Natural killer cell (primary cell): ENCODE measurements at places on chromosomes 6 and 20. TPM values are rescaled to one million over a fixed set of nuclear protein-coding genes. Genes with fewer than 3 reads are reported as not detected.

The RAB44 gene
- 12.9 TPM for total RNA-seq

The ADGB gene
- total RNA-seq = not detected

The RAET1L gene
- total RNA-seq = not detected

The SLC17A1 gene
- total RNA-seq = 0.71 TPM

DNA sequence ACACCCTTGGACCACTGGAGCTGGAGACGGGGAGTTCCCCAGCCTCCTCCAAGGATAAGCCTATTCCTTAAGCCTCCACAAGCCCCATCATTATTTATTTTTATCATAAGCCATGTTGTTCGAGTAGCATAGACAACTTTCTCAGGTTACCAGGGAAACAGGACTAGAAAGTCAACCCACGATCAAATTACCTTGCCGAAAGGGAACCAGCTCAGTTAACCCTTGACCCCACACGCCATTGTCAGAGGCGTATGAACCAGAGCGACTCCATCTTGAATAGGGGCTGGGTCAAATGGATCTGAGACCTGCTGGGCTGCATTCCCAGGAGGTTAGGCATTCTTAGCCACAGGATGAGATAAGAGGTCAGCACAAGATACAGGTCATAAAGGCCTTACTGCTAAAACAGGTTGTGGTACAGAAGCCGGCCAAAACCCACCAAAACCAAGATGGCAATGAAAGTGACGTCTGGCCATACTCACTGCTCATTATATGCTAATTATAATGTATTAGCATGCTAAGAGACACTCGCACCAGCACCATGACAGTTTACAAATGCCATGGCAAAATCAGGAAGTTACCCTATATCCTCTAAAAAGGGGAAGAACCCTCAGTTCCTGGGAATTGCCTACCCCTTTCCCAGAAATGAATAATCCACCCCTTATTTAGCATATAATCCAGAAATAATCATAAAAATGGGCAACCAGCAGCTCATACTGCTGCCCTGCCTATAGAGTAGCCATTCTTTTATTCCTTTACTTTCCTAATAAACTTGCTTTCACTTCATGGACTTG, 22.4 kb downstream of the SYNJ2 start:
- H3K27me3 ChIP-seq = no peaks in the 10 kb centered on the region
- H3K27ac ChIP-seq = no peak overlapping the region
- no peak for DNase-seq
- no peak overlapping the region for H3K4me3 ChIP-seq

DNA sequence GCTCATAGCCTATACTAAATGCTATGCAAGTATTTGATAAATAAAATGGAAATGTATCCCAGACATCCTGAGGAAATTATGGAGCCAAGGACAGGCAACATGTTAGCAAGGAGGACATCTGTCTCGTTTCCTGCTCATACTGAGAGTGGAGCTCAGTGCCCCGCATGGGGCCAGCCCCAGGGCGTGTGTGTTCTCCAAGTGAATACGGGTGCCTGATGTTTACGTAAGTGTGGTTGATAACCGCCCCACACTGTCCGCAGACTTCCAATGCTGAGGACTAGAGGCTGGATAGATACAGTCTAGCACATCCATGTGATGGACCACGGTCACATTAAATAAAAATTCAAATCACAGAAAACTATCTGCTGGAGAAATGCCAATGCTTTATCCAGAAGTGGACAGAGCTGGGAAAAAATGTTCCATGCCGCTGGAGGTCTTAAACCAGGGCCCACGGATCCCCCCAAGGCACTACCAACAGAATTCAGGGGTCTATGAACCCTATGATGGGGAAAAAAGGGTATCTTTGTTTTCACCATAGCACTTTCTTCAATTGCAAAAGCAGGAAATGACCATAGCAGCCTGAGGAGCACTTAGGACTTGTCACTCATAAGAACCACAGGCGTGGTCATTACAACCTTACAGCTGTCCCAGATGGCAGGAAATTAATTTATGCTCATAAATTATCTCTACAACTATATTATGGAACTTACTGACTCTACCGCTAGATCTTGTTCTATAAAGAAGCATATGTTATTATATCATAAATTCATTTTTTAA, 24.9 kb downstream of the TGM2 start:
- H3K4me3 ChIP-seq = no peak overlapping the region
- no peak overlapping the region for H3K27ac ChIP-seq
- H3K36me3 ChIP-seq = no peaks in the 10 kb centered on the region
- H3K27me3 ChIP-seq = no peaks in the 10 kb centered on the region
- H3K4me1 ChIP-seq = peaks cover 15% of the 10 kb centered on the region
- DNase-seq = no peak

- H3K27me3 ChIP-seq = no peaks in the 10 kb centered on the region
- no peaks in the 10 kb centered on the region for H3K36me3 ChIP-seq
- H3K4me1 ChIP-seq = no peaks in the 10 kb centered on the region
- H3K4me3 ChIP-seq = no peak overlapping the region
- no peak overlapping the region for H3K27ac ChIP-seq
- DNase-seq = no peak
Measured at GRCh38 chr6:154112181-154112809, 73.3 kb downstream of the OPRM1 start.

DNA sequence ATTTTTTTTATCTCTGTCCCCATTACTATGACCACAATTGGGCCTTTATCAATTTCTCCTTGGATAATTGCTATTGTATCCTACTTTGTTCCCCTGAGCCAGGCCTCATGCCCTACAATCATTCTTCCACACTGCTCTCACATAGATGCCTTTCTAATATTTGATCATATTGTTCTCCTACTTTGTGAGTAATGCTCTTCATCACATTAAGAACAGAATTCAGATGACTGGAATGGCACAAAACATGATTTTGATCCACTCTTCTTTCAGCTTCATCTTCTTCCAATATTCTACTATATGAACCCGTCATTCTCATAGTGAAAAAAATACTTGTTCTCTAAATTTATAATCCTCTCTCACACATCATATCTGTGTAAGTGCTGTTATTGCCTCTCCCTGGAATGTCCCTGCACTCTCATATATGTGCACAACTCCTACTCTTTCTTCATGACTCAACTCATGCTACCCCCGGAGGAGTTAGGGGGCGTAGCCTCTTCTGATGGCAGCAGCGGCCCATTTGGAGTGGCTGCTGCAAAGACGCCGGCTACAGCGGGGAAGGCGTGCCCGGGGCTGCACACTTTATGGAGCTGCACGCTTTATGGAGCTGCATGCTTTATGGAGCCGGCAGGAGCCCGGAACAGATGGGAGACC, 25.3 kb upstream of the HACE1 start:
- no peak for DNase-seq
- no peak overlapping the region for H3K27ac ChIP-seq

DNA sequence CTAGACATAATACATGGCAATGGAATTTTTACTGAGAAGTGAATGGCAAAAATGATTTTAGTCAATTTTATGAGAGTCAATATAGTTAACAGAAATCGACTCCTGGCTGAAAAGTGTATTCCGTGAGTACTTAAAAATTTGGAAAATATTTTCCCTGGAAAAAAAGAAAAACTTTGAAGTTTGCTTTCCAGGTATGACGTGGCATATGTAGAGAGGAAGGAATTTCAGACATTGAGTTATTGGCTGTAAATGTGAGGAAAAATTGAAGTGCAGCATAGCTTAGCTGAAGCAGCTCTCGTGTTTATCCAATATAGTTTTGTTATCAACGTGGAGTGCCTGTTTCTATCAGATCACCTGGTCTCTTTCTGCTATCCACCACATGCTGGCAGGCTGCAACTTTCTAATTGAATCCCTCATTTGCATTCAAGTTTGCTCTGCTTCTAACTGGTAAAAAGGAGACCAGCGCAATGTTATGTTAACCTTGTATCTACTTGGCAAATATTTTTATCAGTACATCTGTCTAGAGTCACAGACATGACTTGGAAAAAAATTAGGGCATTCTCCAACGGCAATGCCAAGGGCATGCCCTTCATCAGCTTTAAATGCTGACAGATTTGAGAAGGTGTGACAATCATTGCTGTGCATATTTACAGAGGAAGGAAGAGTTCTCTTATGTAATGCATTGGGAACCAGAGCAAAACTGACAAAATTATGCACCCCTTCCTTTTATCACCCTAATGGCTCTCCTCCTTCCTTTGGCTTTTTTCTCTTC, 1102.8 kb upstream of the FLRT3 start:
- no peaks in the 10 kb centered on the region for H3K4me1 ChIP-seq
- H3K27me3 ChIP-seq = no peaks in the 10 kb centered on the region

DNA sequence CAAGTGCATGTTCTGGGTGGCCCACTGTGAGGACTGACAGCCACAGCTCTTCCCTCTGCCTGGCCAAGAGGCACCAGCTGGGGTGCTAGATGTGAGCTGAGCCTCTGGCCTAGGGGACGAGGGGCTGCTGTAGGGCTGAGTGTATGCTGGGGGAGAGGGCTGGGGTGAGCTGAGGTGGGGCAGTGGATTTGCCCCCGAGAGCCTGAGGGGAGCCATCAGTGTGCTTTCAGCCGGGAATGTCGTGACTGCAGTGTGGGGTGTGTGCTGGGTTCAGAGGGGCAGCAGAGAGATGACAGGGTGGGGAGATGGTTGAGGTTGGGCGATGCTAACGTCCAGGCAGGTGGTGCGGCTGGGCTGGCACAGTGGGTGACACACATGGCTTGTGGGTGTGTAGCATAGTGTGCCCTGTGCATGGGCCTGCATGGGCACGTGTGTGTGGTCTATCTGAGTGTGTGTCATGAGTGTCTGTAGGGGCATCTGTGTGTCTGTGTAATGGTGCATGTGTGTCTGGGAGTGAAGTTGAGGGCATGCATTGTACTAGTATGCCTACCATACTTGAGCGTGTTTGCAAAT, 46.0 kb upstream of the BLCAP start:
- H3K4me1 ChIP-seq = no peaks in the 10 kb centered on the region
- no peaks in the 10 kb centered on the region for H3K27me3 ChIP-seq
- no peaks in the 10 kb centered on the region for H3K36me3 ChIP-seq
- no peak overlapping the region for H3K4me3 ChIP-seq
- DNase-seq = no peak

DNA sequence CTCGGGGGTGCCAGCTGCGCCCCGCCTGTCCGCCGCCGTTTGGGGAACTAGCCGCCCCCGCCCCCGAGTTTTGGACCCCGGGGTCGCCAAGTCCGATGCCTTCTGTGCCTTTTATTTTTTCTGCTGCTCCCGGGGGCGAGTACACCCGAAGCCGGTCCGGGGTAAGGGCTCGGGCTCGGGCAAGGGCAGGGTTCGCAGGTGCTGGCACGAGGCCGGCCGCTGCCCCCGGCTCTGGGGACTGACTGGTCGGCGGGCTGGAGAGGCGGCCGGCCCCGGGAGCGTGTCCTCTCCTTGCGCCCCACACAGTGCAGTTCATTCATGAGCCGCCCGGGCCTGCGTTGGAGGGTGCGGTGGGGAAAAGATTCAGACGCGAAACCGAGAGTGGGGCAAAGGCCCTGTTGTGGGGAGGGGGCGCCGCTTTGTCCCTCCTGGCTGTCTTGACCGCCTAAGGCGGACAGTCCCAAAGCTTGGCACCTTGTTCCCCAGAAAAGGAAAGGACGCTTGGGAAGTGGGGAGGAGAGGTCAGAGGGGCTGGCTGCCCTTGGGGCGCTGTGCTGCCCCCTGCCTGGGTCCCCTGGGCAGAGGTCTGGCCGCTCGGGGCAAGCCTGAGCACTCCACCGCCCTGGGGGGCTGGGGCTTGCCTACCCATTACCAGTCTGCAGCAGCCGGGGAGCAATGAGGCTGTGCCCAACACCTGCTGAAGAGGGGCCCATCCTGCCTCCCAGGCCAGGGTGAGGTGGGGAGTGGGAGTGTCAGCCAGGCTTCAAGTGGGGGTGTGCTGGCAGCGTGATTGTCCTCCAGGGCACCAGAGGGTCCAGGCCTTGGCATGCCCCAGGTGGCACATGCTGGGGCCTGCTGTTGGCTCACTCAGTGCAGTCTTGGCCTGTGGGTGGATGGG, 915 bp downstream of the TMEM63B start:
- DNase-seq = peak; percentile 24
- H3K4me3 ChIP-seq = peak overlapping the region; percentile 89
- peaks cover 39% of the 10 kb centered on the region for H3K4me1 ChIP-seq
- no peaks in the 10 kb centered on the region for H3K36me3 ChIP-seq
- no peak overlapping the region for H3K27ac ChIP-seq
- H3K27me3 ChIP-seq = no peaks in the 10 kb centered on the region

- H3K4me3 ChIP-seq = no peak overlapping the region
- H3K36me3 ChIP-seq = no peaks in the 10 kb centered on the region
- H3K27ac ChIP-seq = no peak overlapping the region
- no peak for DNase-seq
- no peaks in the 10 kb centered on the region for H3K4me1 ChIP-seq
Measured at GRCh38 chr6:11999246-11999645, 12.9 kb upstream of the HIVEP1 start.
